Activated T-helper 1 cell treated with Interleukin-2 at 50 U/mL for 16 hours (primary cell): ENCODE measurements at places on chromosomes 11 and 22.

GRCh38 chr11:34318111-34319037 lies 39.4 kb downstream of the ABTB2 start:
- no peak for DNase-seq

DNA sequence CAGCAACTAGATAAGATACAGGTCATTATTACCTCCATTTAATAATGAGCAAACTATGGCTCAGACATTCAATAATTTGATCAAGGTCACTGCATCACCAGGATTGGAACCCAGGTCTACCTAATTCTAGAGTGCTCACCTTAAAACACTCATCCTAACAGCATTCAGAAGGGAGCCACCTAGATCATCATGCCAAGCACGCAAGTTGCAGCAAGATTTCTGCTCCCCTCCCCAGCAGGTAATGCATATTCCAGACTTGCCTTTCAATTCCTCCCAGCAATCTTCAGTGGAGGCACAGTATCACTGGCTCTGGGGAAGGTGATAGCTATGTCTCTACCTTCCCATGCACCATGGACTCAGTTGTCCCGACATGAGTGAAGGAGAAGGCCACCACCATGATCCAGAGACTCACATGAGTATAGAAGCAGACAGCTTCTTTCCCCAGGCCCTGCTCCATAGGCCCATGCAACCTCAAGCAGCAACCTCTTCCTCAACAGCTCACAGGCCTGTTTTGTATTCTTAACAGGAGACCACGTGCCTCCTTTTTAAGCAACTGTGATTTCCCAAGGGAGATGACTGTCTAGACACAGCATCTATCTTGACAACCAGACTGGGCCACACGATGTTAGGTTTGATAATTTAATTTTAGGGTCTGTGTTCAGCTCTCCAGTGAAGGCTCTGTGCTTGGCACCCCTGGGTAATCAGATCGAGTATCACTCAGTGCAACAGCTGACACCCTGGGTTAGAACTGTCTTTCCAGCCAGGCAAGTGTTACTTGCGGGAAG lies 36.4 kb downstream of the RAB30 start:
- no peak for DNase-seq

DNA sequence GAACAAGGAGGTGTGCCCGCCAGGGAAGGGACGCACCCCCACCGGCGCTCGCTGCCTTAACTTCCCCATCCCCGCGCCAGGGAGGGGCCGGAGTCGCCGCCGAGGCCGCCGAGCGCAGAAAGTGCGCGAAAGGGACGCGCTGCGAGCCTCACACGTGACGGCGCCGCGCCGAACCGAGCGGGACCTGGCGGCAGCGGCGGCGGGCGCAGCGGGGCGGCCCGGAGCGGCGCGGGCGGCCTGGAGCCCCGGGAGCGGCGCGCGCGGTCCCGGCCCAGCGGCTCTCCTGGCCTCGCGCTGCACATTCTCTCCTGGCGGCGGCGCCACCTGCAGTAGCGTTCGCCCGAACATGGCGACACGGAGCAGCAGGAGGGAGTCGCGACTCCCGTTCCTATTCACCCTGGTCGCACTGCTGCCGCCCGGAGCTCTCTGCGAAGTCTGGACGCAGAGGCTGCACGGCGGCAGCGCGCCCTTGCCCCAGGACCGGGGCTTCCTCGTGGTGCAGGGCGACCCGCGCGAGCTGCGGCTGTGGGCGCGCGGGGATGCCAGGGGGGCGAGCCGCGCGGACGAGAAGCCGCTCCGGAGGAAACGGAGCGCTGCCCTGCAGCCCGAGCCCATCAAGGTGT lies at the start of gene SORL1:
Gene SORL1, plus strand, starts transcription at position 329 of the 623 bp plus-strand sequence. Its CDS starts 18 bp downstream, at position 347.
- DNase-seq, result peak; percentile 66

DNA sequence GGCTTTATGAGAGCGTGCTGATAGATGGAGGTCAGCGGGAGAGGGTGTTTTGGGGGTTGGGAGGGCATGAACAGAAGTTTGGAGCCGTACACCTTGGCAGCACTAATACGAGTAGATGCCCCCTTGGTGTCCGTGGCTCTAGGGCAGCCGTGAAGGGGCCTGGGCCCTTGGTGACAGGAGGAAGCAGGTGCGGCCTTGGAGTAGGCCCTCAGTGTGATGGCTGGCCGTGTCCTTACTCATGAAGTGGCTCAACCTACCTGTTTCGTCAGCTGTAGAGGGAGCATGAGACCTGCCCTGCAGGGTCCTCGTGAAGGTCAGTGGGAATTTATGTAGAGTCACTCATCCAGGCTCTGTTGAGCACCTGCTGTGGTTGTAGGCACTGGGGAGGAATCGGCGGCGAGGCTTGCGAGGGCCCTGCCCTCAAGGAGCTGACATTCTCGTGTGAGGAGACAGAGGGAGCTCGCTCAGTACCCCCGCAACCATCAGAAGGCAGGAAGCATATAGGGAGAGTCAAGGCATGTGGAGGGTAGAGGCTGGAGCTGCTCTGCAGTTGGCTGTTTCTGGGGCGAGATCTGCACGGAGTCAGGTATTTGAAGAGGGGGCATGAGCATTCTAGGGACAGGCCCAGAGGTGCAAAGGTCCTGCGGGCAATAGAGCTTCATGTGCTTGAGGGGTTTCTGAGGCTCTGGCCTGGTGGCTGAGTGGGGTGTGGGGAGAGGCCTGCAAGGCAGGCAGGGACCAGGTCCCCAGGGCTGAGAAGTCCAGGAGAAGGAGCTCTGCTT lies 39.6 kb downstream of the TBC1D22A start:
- DNase-seq, result no peak

GRCh38 chr22:36423461-36424404 lies 36.0 kb upstream of the MYH9 start:
- DNase-seq, result no peak

DNA sequence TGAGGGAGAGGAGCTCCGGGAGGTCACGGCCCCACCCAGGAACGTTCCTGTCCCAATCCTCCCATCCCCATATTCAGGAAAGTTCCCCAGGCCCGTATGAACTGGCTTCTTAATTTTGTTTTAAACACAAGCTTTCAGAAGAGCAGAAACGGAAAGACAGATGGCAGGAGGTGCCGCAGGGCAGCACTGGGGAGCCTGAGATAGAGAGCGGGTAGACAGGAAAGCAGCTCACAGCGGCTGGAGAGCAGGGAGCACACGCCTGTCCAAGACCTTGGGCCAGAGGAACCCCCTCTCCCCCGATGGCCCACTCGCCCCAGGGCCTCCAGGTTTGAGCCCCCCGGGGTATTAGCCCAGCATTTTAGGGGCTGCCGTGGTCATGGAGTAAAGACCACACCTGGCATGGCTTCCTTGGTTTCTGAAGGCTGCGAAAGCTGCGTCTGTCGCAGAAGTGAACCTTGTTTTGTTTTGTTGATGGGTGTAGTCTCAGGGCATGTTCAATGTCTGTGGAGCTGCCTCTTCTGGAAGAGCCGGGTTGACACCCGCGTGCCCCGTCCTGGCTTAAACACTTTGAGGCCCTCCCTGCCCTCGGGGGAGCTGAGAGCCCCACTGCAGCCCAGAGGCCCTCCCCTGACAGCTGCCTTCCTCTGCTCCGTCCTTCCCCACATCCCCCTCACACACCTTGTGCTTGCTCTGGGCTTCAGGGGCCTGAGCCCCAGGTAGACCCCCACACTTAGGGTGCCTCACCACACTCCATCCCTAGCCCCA lies 17.9 kb upstream of the KCNQ1OT1 start:
- no peak for DNase-seq

- no peak for DNase-seq
Measured at GRCh38 chr11:133745791-133746190, 99.5 kb downstream of the SPATA19 start.

- no peak for DNase-seq
Measured at GRCh38 chr11:33946930-33947329, 55.1 kb upstream of the LMO2 start.

GRCh38 chr11:121482231-121483129 lies 29.7 kb upstream of the SORL1-AS1 start:
- no peak for DNase-seq
